ENCODE measurements at places on chromosomes 5 and 9. TPM values are rescaled to one million over a fixed set of nuclear protein-coding genes. Genes with fewer than 3 reads are reported as not detected.

DNA sequence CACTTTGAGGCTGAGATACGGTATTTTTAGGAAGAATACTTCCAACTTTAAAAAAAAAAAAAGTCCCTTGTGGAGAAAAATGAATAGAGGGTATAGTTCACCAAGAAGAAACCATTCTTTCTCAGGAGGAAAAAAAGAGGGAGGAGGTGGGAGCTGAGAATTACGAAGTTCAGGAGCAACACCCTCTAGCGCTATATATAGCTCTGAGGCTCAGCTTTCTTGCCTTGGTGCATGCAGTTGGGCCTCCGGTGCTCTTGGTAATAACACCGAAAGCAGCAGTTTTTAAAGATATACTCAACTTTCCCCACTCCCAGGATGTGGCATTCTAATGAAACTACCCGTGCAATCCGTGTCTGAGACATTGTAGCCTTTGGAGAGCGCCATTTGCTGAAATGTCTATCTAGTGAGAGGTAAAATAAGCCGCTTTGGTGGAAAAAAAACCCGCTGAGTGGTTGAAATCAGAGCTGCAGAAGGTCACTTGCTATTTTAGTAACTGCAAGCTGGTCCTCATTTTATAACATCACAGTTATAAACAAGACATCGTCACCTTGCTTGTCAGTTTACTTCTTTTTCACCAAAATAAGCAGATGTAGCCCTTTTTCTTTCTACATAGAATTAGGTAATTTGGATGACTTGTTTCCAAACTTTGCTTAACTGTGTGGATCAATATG lies 156.4 kb downstream of the RORB start:
- DNase-seq = no peak

DNA sequence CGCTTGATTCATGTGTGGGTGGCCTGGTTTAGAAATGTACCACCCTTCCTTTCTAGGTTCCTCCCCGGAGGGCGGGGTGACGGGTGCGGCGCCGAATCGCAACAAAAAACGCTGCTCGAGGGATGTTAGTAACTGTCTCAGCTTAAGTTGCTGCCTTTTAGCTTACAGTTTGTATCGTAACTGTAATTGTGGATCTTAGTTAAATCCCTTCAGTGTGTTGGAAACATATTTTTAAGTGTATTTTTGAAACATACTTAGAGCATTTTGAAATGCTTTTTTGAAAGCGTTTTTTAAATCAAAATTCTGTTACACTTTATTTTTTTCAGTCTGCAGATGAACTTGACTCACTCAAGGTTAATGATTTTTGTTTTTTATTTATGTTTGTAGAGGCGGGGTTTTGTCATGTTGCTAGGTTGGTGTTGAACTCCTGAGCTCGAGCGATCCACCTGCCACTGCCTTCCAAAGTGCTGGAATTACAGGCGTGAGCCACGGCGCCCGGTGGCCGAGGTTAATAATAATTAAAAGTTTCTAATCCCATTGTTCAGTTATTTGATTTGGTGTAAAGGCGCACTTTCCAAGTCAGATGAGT lies 997 bp upstream of the CHD1 start:
- DNase-seq = peak; percentile 59

DNA sequence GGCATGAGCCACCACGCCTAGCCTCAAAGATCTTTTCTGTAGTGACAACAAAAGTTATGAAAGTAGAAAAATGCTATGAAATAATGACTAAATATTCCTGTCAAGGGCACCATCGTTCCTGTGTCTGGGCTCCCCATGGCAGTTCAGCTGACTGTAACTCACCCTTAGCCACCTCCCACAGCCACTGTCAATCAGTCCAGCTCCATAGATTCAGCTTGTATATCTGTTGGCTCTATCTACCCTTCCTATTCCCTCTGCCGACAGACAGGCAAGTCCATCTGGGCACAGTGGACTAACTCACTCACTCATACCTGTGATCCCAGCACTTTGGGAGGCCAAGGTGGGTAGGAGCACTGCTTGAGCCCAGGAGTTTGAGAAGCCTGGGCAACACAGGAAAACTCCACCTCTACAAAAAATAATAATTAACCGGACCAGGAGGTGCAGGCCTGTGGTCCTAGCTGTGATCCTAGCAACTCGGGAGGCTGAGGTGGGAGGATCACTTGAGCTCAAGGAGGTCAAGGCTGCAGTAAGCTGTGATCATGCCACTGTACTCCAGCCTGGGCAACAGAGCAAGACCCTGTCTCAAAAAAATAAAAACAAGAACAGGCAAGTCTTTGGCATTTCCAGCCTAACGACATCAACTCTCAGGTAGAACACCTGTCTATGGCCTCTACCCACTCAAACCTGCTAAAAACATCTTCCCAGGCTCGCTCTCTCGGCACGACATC lies 6.2 kb downstream of the CAMSAP1 start:
- no peak for DNase-seq

DNA sequence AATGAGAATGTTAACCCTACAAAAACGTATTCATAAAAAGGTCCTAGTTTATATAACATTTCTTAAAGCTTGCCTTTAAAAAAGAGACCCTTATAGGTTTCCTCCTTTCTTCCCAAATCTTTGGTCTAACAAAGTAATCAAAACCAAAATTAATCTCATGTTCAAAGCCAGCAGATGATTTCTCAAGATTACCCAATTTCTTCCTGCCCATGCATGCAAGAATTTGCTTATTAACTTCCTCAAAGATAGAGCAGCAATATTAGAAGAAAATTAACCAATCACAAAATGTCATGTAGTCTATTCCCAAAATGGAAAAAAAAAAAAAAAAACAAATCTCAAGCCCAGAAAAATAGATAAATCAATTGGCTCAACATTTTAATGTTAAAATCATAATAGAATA lies 114.9 kb downstream of the MLLT3 start:
- DNase-seq = no peak

DNA sequence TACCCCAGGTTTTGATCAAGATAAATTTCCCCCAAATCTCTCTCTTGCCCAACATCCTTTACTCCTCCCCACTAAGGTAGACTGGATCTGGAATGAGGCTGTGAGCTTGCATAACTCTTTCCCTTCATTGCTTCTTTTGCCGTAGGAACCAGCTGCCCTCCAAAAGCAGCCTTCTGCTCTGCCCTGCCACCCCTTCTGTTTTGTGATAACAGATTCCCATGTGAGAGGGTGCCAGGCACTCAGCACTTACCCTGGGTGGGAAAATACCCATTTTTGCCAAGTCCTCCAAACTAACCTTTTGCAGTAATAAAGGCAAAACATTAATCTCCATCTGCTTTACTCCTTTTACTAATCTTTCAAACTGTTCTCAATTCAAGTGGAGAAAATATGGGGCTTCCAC lies 182.6 kb downstream of the ASTN2 start:
- no peak for DNase-seq

ACTBL2 gene
- not detected for total RNA-seq

SHC3 gene
- total RNA-seq = 1.1 TPM

All from Right ventricle myocardium inferior (tissue), 1 donor.